ENCODE measurements at places on chromosomes 1 and 21. TPM values are rescaled to one million over a fixed set of nuclear protein-coding genes. Genes with fewer than 3 reads are reported as not detected.

DMBX1 gene
- not detected for total RNA-seq

DNA sequence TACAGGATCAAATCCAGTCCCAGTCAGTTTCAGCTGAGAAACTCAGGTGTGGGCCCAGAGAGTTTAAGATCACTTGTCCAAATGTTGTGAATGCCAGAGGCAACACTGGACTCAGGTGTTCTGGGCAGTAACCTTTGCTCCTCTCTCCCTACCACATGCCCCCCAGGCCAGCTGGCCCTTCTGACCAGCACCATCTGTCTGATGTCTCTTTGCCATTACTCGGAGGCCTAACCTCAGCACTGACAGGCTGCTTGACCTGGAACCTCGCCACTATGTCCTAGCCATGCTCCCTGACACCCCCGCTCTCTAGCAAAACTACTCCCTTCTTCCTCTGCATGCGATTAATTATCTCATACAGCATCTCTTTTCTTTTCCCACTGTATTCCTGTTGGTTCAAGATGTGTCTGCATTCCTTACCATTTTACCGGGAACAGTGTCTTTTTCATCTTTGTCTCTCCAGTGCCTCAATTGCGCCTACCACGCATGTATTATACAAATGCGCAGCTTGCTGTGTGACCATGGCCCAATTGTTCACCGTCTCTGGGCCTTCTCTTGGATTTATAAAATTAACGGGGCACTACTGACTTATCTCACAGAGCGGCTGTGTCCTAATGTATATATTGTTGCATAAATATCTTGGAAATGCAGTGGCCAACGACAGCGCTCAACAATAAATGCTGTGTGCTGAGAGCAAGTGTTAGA, 159.5 kb upstream of the IRF2BP2 start:
- DNase-seq = no peak

HES2 gene
- not detected for total RNA-seq

DNA sequence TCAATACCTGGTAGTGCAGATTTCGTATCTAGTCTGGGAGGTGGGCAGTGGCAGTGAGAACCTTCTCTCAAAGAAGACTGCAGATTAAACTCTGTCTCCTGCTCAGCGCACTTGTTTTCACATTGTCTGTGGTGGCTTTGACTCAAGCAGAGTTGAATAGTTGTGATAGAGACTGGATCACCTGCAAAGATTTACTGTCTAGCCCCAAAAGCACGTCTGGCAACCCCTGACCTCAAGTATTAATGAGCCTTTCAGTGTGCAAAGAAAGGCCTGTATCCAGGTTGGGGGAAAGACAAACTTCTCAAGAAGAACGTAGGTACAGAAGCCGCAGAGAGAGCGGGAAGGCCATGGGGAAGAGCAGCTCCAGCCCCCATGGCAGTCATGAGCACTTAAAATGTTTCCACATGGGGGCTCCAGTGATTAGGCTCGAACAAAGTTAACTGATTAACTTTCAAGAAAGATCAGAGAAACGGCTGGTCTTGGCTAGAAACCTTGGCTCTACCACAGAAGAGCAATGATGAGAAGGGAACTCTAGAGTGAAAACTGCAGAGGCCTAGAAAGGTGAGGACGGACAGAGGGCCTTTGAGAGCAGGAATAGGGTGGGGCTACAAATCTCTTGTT, 15.2 kb downstream of the HENMT1 start:
- DNase-seq = no peak

APCS gene
- total RNA-seq = not detected

DNA sequence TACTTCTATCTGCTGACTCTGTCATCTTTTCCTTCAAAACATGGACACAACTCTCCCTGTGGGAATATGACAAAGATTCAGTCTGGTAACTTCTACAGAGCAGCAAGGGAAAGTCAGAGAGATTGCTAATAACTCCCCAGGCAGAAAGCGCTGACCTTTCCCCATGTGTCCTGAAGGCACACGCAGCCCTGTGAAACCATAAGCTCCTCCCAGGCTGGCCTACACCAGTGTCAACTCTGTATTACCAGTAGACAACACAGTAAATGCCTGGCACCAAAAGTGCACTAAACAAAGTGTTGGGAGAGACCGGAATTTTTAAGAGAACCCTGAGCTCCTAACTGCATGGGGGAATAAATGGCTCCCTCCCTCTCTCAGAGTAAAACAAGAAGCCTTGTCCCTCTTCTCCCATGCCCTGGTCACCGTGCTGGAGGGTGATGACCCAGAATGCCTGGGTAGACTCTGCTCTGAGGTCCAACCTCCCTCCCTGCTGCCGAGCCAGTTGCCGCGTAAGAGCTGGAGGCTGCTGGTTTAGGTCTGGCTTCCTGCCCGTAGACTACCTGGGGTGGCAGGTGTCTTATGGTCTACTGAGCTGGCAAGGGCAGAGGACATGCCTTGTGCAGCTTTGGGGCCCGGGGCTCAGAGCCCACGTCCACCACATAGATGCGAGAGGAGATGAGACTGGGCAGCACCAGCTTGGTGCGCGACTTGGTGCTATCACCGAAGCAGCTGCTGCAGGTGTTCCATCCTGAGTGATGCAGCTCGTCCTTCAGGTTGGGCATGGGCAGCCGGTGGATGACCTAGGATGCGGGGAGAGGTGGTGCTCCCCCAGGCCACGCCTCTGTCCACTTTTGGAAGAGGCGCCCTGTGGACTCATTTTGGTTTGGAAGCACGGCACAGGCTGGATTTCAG, 3.9 kb downstream of the SELENBP1 start:
- DNase-seq = no peak

GRCh38 chr1:54400329-54400728, 5.9 kb downstream of the SSBP3 start:
- no peak for DNase-seq

GRCh38 chr1:117895482-117896114, 33.8 kb downstream of the GDAP2 start:
- no peak for DNase-seq

OR2L13 gene
- total RNA-seq = not detected

- no peak for DNase-seq
Measured at GRCh38 chr1:64231153-64231552, 27.7 kb downstream of the UBE2U start.

- no peak for DNase-seq
Measured at GRCh38 chr1:223631956-223632355, 33.5 kb downstream of the CAPN8 start.

PERM1 gene
- total RNA-seq = 120 TPM

DNA sequence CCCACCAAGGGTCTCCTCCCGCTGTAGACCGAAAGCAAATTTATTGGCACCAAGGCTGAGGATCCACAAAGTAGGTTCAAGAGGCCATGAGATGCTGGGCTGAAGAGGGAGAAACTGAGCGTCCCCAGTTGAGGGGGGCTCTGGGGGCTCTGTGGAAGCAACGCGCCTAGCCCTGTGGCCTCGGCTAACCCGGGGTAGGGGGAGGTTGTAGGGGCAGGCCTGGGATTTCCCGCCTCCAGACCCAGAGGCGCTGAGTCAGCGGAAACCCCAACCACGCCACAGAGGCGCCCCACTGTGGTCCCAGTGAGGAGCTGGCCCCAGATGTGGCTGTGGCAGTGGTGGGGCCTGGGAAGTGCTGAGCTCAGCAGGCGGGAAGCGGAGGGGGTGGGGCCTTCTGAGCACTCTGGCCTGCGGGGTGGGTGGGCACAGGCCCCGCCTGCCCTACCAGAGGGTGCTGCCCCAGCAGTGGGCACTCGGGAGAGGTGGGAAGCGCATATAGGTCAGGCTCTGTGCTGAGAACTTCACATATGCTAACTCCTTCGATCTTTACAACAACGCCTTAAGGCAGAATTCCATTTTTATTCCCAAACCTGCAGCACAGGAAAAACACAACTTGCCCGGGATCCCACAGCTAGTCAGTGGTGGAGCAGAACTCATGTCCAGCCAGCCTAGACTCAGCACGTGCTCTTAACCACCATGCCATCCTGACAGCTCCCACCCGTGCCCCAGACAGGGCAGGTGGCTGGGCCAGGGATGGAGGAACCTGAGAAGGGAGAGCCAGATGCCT, 1.5 kb upstream of the COL16A1 start:
- DNase-seq = peak; percentile 25

GRCh38 chr1:209869291-209870149, 41.7 kb downstream of the UTP25 start:
- DNase-seq = no peak

DNA sequence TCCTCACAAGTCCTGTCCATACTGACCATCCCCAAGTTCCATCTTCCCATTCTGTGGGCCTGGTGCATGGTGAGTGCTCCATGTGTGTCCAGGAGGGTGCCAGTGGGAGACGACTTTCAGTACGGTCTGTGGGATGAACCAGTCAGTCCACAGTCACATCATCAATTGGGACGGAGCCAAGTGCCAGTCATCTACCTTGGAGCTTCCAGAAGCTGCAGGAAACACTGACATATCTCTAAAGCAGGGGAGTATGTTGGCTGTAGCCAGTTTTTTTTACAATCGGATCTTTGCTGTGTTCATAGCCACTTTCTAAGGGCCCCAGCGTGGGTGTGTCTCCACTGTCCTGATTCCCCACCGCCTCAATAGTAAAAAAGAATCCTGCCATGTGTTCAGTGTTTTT, 13.6 kb upstream of the TRIM17 start:
- no peak for DNase-seq

DNA sequence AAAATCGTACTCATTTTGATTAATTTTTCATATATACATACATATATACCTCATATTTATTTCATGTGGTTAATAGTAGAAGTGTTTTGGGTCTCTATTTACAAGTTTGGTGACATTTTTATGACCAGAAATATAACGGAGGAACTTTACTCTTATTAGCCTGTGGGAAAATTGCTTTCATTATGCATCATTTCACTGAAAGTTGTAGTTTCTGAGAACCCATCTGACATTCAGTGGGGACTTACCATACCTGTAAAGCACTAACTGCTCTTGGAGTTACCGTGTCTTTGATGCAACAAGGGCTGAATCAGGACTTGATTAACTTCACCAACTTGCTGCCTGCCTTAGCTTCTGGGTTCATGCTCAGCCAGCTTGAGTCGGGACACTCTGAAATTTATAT, 49.9 kb upstream of the ITPKB start:
- no peak for DNase-seq

OTUD7B gene
- total RNA-seq = 24.4 TPM

SPATA45 gene
- not detected for total RNA-seq

SHISA4 gene
- 116 TPM for total RNA-seq

DNA sequence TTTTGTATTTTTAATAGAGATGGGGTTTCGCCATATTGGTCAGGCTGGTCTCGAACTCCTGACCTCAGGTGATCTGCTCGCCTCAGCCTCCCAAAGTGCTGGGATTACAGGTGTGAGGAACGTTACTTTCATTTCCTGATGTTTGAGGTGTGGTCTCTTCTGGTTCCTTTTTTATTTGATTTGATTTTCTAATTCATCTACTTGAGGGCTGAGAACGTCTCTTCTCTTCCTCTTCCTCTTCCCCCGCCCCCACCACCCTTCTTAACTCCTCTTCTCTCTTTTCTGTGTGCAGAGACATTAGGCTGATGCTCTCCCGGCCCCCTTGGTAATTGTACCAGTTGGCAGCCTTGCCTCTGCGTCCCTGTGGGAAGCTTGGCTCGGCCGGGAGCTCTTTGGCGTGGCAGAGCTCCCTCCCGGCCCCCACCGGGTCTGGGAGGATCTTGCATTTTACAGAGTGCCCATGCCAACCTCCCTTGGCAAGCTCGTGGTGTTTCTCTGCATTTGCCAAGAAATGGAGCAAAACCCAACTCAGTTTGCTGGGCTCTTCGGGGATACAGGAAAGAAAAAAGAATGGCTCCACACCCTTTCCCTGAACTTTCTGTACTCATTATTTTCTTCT, 19.9 kb downstream of the CRYAA start:
- peak; percentile 51 for DNase-seq

NPHS2 gene
- not detected for total RNA-seq

CFHR1 gene
- not detected for total RNA-seq

DNA sequence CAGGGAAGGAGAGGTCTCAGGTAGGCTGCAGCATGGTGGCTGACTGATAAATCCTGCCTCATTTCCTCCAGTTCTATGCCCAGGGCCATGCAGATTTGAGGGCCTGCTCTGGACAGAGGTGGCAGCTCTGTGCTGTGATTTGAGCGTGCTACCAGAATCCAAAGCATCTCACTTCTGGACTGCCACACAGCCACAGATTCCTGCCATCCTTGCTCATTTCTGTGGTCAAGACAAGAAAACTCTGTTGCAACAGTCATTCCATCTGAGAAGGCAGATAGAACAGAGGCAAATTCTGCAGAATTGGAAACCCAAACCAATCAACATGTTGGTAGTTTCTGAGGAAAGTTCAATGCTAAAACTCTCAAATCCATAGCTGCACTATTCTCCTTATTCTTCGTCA, 102.8 kb upstream of the GALNT2 start:
- DNase-seq = no peak

AMY1C gene
- not detected for total RNA-seq

CRNN gene
- not detected for total RNA-seq

RIIAD1 gene
- total RNA-seq = 3.7 TPM

DNA sequence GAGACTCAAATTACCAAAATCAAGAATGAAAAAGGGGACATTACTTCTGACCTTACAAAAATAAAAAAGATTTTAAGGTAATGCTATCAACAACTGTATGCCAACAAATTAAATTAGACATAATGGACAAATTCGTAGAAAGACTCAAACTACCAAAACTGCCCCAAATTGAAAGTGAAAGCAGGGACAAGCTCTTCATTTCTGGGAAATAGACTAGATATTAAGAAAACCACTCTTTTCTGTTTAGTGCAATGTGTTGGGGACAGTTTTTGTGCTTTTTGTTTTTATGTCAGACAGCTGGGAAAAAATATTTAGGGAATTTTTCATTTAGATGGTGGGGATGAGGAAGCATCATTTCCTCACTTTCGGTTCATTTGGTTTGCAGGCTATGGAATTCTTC, 4.9 kb upstream of the GBP1 start:
- no peak for DNase-seq

DNA sequence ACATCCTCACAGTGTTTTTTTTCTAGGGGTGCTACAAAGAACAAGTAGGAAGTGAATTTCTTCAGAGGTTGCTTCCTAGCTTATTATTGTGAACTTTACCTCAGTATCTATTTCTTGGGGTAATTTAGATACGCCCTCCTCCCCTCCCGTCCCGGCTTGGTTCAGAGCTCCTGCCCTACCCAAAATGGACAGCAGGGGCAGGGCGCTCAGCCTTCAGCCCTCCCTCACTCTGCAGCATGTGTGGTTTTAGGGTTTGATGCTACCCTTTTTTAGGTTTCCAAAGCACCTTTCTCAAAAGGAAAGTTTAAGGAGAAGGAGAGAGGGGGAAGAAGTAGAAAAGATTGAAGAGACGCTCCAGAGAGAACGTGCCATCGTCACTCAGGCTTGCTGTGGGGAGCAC, 16.9 kb upstream of the POGK start:
- DNase-seq = no peak

DNA sequence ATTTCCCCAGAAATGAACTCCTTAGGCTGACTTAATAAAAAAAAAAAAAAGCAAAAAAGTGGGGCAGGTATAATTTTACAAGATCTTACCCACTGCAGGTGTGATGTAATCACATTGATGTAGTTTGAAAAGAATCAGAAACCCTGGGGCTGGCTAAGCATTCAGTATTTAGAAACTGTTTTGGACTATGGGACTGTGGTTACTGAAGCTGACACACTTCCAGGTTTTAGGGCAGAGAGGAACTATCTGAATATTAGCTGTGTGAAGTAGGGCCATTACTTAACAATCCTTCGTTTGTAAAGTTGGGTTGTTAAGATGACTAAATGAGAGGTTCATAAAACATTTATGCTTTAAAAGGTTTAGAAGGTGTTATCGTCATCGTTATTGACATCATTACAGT, 165.3 kb downstream of the FASLG start:
- DNase-seq = no peak

TRIM17 gene
- not detected for total RNA-seq

All from heart right ventricle (tissue), 16 donors.